ENCODE measurements at places on chromosomes 2 and 18.

- DNase-seq, result no peak
These were observed 737.6 kb downstream of the LRP1B start for GRCh38 chr2:141393214-141393545.

GRCh38 chr2:215435280-215435869, 493 bp downstream of the FN1 start:
- DNase-seq, result no peak

DNA sequence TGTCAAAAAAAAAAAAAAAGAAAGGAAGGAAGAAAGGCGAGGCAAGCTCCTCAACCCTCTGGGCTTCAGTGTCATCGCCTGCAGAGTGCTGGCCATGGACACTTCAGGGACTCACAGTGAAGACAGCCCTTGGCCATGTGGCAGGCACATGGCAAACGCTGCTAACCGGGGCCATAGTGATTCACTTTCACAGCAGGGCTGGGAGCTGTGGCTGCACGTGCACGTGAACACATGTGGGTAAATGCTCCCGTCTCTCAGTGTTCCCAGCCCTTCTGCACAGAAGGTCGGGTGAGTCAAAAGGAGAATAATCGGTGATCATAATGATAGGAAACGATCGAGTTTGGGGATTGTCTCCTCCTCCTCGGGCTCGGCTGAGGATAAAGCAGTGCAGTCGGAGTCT, 46.1 kb upstream of the UBE2F start:
- no peak for DNase-seq

DNA sequence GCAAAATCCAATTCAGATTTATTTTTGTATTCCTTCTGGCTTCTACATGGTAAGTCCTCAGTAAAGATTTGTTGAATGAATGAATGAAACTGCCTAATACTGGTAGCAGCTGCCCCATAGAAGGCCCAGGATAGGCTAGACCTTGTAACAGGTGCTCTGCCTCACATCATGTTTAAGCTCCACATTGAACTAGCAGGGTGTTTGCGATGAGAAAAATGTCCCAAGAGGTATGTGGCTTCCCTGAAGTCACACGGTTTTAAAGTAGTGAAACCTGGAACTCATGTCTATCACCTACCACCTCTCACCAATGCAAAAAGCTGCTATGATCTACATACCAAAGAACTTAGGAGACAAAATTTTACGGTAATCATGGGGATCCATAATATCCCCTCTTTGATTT, 765 bp upstream of the LHCGR start:
- DNase-seq, result no peak

DNA sequence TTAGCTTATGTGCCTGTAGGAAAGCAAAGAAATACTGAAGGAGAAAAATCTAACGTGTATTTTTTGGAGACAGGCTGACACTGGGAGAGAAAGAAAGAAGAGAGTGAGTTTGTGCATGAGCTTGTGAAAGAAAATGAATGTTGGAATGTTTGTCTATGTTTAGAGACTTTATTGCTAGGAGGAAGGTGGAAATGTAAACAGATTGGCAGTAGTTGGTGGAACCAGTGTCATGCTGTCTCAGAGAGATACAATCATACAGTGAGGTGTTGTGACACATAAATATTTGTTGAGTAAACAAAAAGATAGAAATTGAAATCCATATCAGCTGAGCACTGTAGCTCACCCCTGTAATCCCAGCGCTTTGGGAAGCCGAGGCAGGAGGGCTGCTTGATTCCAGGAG, 222.2 kb upstream of the MEIS1 start:
- no peak for DNase-seq

GRCh38 chr18:74589021-74589420, 8.6 kb upstream of the ZNF407 start:
- DNase-seq, result no peak

- no peak for DNase-seq
These were observed 1910.7 kb upstream of the LRRTM1 start for GRCh38 chr2:82215212-82215611.
